ENCODE measurements at places on chromosomes 11 and 22.

DNA sequence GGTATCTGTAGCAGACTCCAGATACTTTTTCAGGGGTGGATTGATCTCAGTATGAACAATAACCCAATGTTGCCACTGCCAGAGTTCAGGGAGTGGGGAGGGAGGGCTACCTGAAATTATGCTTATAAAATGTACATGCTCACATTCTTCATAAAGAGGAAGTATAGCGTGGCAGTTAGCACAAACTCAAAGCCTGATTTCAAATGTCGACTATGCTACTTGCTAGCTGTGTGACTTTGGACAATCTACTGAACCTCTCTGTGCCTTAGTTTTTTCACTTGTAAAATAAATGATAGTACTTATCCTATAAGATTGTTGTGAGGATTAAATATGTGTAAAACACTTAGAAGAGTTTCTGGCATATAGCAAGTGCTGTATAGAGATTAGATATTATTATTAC lies 26.5 kb upstream of the POU2AF1 start:
- DNase-seq, result no peak

DNA sequence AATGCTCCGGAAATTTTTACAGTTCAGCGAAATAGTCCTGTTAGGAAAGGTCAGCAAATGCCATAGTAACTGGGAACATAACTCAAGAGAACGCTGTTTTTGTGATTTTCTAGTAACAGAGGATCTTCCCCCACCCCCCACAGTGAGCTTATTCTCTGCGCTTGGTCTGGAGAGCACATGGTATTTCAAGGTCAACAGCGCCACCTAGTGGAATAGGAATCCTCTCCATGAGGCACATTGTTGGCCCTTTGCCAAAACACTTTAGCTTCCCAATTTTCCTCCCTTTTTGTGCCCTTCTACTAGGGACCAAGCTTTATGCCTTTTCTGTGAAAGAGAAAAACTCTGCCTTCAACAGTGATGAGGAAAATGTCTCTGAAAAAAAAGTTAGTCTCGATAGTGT lies 13.2 kb upstream of the OR4C12 start:
- DNase-seq, result peak; percentile 33

DNA sequence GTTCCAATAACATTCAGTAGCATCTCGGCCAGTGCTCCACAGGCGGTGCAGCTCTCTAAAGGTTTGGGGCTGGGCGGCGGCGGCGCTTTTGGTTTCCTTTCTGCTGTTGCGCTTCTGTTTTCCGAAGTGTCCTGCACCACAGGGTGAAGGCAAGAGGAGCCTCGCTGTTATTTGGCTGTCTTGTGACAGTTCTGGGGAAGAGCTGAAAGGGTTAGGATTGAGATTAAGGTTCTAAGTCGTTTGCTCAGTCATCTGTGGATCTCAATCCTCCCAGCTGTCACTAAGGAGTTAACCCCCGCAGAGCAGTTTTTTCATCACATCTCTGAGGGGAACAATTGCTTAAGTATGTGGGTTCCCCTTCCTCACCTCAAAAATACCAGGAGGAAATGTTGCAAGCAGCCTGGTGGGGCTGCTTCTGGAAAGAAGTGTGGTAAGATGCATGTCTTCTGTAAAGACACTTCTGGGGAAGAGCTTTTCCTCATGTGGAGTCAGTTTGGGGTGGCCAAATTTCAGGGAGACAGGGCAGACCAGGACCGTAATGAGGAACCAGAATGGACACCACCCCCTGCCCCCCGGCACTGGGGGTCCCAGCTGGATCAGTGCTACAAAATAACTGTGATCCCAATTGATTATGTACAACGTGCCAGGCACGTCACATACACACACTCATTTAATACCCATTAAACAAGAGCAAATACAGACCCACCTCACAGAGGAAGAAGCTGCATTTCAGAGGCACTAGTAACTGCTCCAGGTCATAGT lies 14.2 kb downstream of the TMEM121B start:
- DNase-seq, result no peak

GRCh38 chr11:85313741-85314140 lies 313.4 kb downstream of the DLG2 start:
- no peak for DNase-seq

- DNase-seq, result no peak
Observed at GRCh38 chr11:65858681-65859087, 704 bp upstream of the CFL1 start.

- no peak for DNase-seq
Observed at GRCh38 chr22:48973694-48974041, 854.0 kb downstream of the BRD1 start.

DNA sequence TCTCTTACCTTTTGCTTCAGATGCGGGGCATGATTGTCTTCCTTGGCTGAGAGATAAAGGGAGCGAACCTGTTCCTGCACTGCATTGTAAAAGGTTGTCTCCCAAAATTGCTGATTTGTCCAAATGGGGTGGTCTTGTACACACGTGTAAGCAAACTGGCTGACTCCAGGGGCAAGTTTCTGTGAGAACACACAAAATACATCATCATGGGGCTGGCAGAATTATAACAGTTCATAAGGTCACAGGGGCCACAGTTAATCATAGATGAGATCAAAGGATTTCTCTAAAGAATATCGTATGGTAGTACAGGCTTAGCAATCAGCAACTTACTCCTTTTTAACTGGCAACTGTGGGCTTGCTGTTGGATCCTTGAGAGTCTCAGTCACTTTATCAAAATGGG lies 194.3 kb downstream of the SWAP70 start:
- no peak for DNase-seq

- peak; percentile 80 for DNase-seq
Observed at GRCh38 chr11:45658292-45658991, 7.0 kb downstream of the CHST1 start.
